ENCODE measurements at places on chromosomes 3 and 15. TPM values are rescaled to one million over a fixed set of nuclear protein-coding genes. Genes with fewer than 3 reads are reported as not detected.

DNA sequence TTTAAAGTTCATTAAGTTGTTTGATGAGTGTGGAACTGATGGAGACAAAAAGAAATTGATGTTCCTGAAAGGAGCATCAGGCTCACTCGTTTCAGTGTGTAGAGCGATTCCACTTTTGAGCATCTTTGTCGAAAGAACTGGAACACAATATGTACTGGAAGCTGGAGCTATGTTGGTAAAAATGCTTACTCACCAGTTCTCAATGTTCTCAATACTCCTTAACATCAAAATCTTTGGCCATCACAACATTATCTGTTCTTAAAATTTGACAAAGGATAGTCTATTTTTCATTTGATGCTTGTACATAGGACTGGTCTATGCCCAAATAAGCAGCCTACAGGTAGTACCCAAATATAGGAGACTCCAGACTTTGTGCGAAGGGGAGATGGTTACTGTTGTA is 18.7 kb downstream of the RYR3 start:
- H3K4me3 ChIP-seq = no peak overlapping the region
- no peak overlapping the region for H3K27ac ChIP-seq
- H3K36me3 ChIP-seq = no peaks in the 10 kb centered on the region

Gene EOMES
- not detected for total RNA-seq

DNA sequence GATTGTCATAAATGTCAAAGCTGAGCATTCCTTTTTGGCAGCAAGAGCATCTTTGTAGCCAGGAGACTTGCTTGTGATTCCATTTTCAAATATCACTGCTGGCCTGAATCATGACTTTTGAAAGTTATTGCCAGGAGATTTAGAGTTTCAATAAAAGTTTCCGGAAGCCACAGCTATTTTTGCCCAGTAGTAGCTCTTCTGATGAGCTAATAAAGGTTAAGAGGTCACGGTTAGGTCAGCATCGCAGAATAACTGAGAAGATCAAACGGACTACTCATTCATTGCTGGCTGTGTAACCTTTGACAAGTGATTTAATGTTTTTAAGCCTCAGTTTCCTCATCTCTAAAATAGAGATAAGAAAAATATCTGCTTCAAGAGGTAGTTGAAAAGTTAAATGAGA is 105.1 kb upstream of the ETV5 start:
- DNase-seq = no peak
- peaks cover 15% of the 10 kb centered on the region for H3K27me3 ChIP-seq
- H3K36me3 ChIP-seq = no peaks in the 10 kb centered on the region
- H3K4me1 ChIP-seq = peaks cover 15% of the 10 kb centered on the region
- no peak overlapping the region for H3K27ac ChIP-seq

Gene LRTM1
- total RNA-seq = not detected

Gene TMCO5A
- not detected for total RNA-seq

Gene PPP1R14D
- total RNA-seq = 1.5 TPM

Measured in progenitor cell of endocrine pancreas (in vitro differentiated cells).